ENCODE measurements at places on chromosomes 3 and 15. TPM values are rescaled to one million over a fixed set of nuclear protein-coding genes. Genes with fewer than 3 reads are reported as not detected.

The LMAN1L gene
- total RNA-seq, result not detected

The ADGRG7 gene
- not detected for total RNA-seq

The C2CD4A gene
- total RNA-seq, result not detected

The SNX22 gene
- 0.12 TPM for total RNA-seq

The RGMA gene
- not detected for total RNA-seq

The DPH3 gene
- 24.0 TPM for total RNA-seq

The ITIH1 gene
- not detected for total RNA-seq

The IL12A gene
- total RNA-seq, result 0.72 TPM

The ABHD6 gene
- 19.5 TPM for total RNA-seq

The HES1 gene
- 38.2 TPM for total RNA-seq

The SHC4 gene
- total RNA-seq, result 1.9 TPM

The CFAP20DC gene
- total RNA-seq, result 12.0 TPM

The ZIC4 gene
- 0.10 TPM for total RNA-seq

The MEIS2 gene
- total RNA-seq, result 21.5 TPM

The SKOR1 gene
- total RNA-seq, result not detected

The CCDC39 gene
- not detected for total RNA-seq

The ACSBG1 gene
- total RNA-seq, result 0.24 TPM

The EOMES gene
- total RNA-seq, result not detected

The GADL1 gene
- not detected for total RNA-seq

The NUP210 gene
- 0.24 TPM for total RNA-seq

The PLCL2 gene
- total RNA-seq, result not detected

Data from RPMI7951 (cell line).